ENCODE measurements at places on chromosomes 5 and 9. TPM values are rescaled to one million over a fixed set of nuclear protein-coding genes. Genes with fewer than 3 reads are reported as not detected.
A peak's percentile ranks its signal among the peaks of the same experiment; 100 is the strongest.

- DNase-seq = no peak
- no peaks in the 10 kb centered on the region for H3K36me3 ChIP-seq
- peaks cover 17% of the 10 kb centered on the region for H3K27me3 ChIP-seq
- peaks cover 15% of the 10 kb centered on the region for H3K4me1 ChIP-seq
- peak overlapping the region; percentile 64 for H3K4me3 ChIP-seq
Observed at GRCh38 chr9:134065612-134066419, 2.0 kb downstream of the BRD3 start.

Gene WWC1
- total RNA-seq = 59.6 TPM

GRCh38 chr5:33227247-33227646 lies 213.5 kb upstream of the TARS1 start:
- H3K36me3 ChIP-seq = no peaks in the 10 kb centered on the region
- no peak overlapping the region for H3K27ac ChIP-seq
- H3K27me3 ChIP-seq = no peaks in the 10 kb centered on the region
- no peak overlapping the region for H3K4me3 ChIP-seq
- no peak for DNase-seq
- H3K4me1 ChIP-seq = no peaks in the 10 kb centered on the region

DNA sequence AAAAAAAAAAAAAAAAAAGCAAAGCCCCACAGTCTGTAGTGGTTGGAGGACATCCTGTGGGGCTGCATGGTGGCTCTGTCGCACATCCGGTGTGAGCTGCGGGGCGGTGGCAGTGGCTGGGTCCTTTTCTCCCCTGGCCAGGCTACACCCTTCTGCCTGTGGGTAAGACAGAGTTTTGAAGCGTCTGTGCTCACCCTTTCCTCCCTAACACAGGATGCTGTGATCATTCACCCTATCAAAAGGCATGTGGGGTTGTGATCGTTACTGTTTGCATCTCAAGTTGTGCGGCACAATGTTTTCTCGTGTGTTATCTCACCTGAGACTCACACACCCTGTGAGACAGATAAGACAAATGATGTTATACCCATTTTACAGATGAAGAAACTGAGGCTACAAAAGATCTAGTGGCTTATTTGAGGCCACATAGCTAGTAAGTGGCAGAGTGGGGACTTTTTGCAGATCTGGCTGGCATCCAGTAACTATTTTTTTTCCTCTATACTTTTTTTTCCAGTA lies 17.5 kb downstream of the IRF1 start:
- no peak overlapping the region for H3K27ac ChIP-seq
- DNase-seq = no peak
- H3K27me3 ChIP-seq = no peaks in the 10 kb centered on the region
- peaks cover 4% of the 10 kb centered on the region for H3K4me1 ChIP-seq

Data from left lung (tissue), 14 donors.